Urinary bladder (tissue), 4 donors: ENCODE measurements at places on chromosomes 4 and X. TPM values are rescaled to one million over a fixed set of nuclear protein-coding genes. Genes with fewer than 3 reads are reported as not detected.

IL3RA gene
- 2.5 TPM for total RNA-seq

- DNase-seq = no peak
Observed at GRCh38 chr4:110364911-110365520, 110.9 kb upstream of the ENPEP start.

PDLIM3 gene
- 456 TPM for total RNA-seq

DCK gene
- 26.3 TPM for total RNA-seq

ZCCHC12 gene
- total RNA-seq = 1.9 TPM

DNA sequence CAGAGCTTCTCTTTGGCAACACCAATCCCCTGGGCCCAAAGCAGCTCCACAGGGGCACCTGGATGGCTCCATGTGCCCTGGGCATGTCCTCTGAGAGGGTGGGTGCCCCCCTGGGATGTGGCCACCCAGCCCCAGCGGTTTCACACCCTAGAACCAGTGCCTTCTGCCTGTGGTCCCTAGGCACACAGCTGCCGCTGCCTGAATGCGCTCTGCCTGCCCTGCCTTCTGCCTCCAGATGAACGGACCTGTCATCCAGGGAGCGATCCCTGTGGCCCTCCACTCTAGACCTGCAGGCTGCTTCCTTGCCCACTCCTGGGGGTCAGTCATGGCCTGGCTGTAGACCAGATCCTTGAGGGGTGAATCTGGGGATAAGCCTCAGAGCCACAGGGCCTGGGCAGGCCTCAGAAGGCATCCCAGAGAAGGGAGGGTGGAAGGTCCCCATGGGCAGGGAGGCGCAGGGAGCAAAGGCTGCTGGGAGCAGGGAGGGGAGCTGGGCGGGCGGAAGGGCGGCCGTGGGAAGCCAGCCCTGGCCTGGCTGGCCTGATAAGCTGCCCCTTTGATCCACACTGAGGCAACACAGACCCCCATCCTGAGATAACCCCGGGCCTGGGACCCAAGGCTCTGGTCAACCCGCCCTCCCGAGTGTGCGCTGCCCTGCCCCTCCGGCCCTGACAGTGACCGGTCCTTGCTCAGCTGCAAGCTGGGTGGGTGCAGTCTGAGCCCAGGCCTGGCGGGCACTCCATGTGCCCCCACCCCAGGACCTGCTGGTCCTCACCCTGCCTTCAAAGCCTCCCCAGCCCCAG lies 8.1 kb upstream of the FGFR3 start:
- no peak for DNase-seq

PCDH11X gene
- total RNA-seq = 3.4 TPM

- DNase-seq = no peak
Observed at GRCh38 chr4:139550724-139551429, 5.1 kb downstream of the SETD7 start.

- no peak for DNase-seq
Observed at GRCh38 chr4:152207378-152207720, 328.5 kb downstream of the FBXW7 start.

CITED1 gene
- 1.6 TPM for total RNA-seq

- no peak for DNase-seq
Observed at GRCh38 chr4:186757696-186758355, 34.2 kb upstream of the FAT1 start.

ARX gene
- not detected for total RNA-seq

GRCh38 chr4:172740434-172740833 lies 428.2 kb upstream of the GALNT7 start:
- DNase-seq = no peak

- no peak for DNase-seq
Observed at GRCh38 chr4:95232358-95233156, 316.2 kb downstream of the UNC5C start.

- no peak for DNase-seq
Observed at GRCh38 chrX:71178908-71179307, 34.3 kb downstream of the NLGN3 start.

FGD1 gene
- 5.7 TPM for total RNA-seq

TRIM61 gene
- 3.6 TPM for total RNA-seq

DNA sequence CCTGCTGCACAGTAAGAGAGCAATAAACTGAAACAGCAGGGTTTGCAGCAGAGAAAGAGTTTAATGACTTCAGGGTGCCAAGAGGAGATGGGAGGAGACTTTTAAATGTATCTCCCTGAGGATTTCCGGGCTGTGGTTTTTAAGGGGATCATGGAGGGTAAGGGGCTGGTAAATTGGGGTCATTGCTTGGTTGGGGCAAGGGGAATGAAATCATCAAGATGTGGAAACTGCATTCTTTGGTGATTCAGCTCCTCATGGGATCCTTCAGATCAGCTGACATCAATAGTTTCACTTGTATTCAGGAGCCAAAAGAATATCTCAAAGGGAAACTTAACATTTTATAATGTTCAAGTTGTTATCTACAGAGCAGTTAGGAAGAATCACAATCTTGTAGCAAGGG lies 174.3 kb upstream of the ANXA10 start:
- DNase-seq = no peak

GRCh38 chr4:140195806-140196205 lies 41.8 kb upstream of the MAML3 start:
- no peak for DNase-seq

DNA sequence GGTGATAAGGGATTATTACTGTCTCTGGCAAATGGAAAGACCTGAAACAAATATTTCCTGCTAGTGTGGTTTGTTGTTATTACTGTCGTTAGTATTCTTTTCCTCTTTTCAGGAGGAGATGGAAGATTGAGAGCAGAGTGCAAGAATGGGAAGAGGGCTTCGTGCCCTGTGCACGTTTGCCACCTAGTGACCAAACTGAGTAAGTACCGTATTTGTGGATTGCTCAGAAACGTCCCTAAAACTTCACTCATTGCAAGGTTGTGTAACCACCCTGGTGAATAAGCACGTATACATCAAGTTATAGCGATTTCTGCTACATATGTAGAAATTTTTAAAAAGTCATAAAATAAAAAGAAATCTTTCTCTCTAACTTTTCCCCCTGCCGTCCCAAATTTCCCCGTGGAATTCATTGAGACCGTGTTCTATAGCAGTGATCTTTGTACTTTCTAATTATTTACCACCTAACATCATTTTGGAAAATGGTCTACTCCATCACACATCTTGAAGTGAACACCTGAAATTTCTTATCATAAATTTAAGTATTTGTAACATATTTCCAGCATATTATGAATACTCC lies 24.3 kb downstream of the LINC00632 start:
- DNase-seq = no peak

DNA sequence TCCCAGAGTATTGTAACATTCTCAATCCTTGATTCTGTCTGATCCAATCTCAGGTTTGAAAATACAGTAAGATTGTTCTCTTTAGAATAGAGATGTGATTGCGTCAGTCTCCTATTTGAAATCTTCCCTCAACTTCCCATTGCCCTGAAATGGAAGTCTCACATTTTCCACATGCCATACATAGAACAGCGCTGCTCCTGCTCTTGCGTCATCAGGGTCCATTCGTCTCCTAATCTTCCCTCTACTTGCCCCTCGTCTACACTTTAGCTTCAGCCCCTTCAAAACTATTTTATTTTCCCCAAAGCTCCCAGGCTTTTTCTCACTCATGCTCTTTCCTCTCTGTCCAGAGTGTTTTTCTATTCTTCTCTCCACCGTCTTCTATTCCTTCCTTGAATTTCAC lies 301.7 kb upstream of the MAGEB2 start:
- DNase-seq = no peak

GRCh38 chr4:169438057-169438480 lies 167.3 kb upstream of the SH3RF1 start:
- DNase-seq = no peak

GRCh38 chr4:111842336-111842735 lies 302.9 kb upstream of the FAM241A start:
- no peak for DNase-seq

KCTD8 gene
- 0.26 TPM for total RNA-seq

CNOT6L gene
- 51.7 TPM for total RNA-seq

DNA sequence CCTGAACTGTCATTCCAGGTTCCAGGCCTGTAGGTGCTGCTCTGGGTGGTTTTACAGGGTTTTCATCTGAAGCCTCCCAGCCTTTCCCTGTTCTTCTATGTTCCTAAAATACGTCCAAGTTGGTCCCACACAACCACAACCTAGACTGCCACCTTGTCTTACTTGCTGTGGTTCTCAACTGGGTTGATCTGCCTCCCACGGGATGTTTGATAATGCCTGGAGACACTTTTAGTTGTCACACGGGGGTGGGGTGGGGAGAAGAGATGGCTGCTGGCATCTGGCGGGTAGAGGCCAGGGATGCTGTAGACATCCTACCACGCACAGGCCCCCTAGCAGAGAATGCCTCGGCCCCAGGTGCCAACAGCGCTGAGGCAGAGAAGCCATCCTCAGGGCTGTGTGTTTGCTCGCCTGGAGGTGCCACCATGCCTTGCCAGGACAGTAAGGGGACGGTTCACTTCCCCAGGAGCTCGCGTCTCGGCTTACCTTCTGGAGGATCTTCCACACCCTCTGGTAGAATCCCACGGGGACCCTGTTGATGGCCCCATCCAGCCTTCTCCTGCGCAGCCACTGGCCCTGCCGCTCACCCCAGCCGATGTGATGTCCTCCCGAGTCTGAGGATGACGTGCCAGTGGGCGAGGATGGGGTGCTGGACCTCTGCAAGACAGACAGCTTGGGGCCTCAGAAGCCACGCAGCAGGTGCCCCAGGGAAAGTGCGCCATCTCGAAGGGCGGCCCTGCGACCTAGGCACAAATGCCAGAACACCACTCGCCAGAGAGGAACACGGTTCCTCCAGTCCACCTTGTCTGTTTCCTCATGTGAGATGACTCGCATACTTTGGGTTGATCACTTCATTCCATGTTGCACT lies 87.0 kb downstream of the PHKA2 start:
- no peak for DNase-seq

DNA sequence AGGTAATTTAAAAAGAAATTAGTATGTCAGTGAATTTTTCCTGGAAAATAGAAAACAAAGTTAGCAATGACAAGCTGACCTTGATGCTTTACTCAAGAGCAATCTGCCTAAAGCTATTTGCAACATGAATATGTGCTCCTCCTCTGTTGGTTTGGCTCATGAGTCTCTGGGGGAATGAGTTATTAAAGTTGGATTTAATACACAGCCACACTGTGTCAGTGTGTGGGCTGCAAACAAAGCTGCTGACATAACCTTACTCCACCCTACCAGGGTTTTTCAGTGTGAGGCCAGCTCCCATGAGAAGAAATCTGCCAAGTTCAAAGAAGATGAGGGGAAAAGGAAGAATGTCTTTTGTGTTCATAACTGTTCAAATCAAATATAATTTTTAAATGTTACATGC lies 280.5 kb downstream of the TLL1 start:
- DNase-seq = no peak

JCHAIN gene
- 4.5 TPM for total RNA-seq

GRCh38 chrX:97527725-97528124 lies 644.0 kb downstream of the RPA4 start:
- no peak for DNase-seq

- DNase-seq = no peak
Observed at GRCh38 chr4:75781305-75781704, 56.9 kb downstream of the USO1 start.

- DNase-seq = no peak
Observed at GRCh38 chr4:117096886-117097285, 11.5 kb upstream of the TRAM1L1 start.

DNA sequence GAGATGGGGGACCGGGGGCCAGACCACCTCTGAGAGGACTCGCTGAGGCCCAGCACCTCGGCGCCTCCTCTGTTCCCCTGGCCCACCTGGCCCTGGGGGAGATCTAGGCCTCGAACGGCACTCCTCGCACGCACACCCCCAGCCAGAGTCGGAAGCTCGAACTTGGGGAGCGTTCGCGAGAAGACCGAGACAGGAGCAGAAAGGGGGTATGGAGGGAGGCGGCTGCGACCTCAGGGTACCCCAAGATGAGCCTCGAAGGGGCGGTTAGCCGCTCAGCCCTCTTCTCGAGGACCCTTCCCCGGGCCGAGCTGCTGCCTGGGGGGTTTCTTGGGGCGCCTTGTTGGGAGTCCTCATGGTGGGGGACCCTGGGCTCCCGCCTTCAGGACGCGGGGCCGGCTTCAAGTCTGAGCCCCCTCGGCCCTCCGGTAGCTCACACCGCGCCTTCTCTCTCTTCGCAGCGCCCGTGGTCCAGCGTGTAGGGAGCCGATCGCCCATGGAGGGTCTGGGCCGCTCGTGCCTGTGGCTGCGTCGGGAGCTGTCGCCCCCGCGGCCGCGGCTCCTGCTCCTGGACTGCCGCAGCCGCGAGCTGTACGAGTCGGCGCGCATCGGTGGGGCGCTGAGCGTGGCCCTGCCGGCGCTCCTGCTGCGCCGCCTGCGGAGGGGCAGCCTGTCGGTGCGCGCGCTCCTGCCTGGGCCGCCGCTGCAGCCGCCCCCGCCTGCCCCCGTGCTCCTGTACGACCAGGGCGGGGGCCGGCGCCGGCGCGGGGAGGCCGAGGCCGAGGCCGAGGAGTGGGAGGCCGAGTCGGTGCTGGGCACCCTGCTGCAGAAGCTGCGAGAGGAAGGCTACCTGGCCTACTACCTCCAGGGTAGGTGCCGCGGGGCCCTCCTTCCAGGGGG lies 706 bp downstream of the DUSP9 start:
- DNase-seq = no peak

NWD2 gene
- total RNA-seq = 2.0 TPM

DNA sequence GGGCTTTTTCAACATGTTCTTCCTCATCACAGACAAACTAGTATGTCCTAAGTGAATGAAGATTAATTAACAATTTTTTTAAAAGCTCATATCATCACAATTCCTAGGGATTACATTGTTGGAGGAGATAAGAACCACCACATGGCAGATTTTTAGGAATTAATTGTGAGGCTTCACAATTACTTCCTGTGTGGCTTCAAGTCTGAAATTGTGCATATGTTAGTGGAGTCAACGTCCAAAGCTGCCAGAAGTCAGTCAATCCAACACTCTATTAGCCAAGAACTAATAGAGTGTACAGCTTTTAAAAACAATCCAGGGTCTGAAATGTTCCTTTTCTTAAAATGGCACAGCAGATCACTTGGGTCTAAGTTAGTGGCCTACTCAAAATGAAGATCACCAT lies 49.3 kb upstream of the C1QTNF7 start:
- no peak for DNase-seq

SHROOM2 gene
- total RNA-seq = 5.8 TPM

DNA sequence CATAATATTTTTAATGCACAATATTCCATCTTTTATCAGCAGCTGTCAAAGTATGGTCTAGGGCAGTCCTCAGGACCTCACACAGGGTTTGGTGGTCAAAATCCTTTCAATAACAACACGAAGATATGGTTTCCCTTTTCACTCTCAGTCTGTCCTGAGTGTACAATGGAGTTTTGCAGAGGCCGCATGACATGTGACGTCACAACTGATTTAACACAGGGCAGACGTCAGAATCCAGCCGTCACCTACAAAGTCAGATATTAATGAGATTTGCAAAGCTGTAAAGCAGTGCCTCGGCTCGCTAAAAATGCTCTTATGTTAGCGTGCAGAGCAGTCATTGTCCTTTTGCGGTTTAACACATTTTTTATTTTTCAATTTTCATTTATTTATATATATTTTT lies 12.5 kb downstream of the ABLIM2 start:
- DNase-seq = no peak
